Testis (tissue), 5 donors: ENCODE measurements at places on chromosomes 2 and 18. TPM values are rescaled to one million over a fixed set of nuclear protein-coding genes. Genes with fewer than 3 reads are reported as not detected.

The SIX2 gene
- 1.1 TPM for total RNA-seq

The SIX3 gene
- 0.19 TPM for total RNA-seq

GRCh38 chr2:12106440-12107080, 360.1 kb downstream of the LPIN1 start:
- H3K27ac ChIP-seq = no peak overlapping the region
- peaks cover 15% of the 10 kb centered on the region for H3K4me1 ChIP-seq
- no peaks in the 10 kb centered on the region for H3K27me3 ChIP-seq
- no peaks in the 10 kb centered on the region for H3K36me3 ChIP-seq

DNA sequence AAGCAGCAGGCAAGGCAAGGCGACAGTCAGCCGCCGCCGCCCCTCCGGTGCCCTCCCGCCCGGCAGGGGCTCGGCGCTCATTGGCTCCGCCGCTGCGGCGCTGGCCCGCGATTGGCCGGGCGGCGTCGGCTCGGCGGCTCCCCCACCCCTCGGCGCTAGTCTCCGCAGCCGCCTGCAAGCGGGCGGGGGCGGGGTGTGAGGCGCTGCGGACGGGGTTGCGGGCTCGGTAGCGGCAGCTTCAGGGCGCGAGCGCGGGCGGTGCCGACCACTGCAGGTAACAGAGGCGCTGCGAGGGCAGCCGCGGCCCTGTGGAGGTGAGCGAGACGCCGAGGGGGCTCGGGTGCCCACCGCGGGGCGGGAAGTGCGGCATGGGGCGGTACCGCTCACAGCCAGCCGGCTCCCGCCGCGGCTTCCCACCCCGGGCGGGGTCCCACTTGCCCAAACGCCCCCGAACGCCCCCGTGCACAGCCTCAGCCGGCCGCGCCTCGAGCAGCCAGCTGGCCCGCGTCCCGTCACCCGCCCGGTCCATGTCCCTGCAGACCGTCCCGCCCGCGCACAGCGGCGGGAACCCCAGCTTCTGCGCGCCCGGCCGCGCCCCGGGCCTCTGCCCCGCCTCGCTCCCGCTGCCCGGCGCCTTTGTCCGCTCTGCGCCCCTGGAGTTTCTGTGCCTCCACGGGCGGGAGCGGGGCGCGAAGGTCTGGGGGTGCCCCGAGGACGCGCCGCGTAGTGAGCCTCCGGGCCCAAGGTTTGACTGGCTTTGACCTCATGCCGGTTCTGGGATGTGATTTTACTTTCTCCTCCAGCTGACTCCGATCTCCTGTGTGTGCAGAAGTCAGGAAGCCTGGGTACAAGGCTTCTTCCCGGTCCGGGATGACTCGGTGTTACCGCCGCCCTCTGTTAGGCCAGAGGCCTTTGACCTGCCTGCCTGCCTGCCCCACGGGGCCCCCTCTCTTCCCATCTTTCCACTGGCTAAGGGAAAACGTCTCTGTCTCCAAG, at the start of gene SANBR:
Gene SANBR, plus strand, starts transcription at position 158 of the 996 bp plus-strand sequence. CDS start 4,480 bp downstream, outside the sequence.
- H3K27me3 ChIP-seq = no peaks in the 10 kb centered on the region
- H3K4me3 ChIP-seq = peak within 1 kb of the TSS; percentile 85

DNA sequence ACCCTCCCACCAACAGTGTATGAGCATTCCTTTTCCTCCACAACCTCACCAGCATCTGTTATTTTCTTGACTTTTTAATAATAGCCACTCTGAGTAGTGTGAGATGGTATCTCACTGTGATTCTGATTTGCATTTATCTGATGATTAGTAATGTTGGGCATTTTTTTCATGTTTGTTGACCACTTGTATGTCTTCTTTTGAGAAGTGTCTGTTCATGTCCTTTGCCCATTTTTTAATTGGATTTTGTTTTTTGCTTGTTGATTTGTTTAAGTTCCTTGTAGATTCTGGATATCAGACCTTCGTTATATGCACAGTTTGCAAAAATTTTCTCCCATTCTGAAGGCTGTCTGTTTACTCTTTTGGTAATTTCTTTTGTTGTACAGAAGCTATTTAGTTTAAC, 59.1 kb downstream of the SP100 start:
- H3K4me1 ChIP-seq = no peaks in the 10 kb centered on the region
- H3K36me3 ChIP-seq = no peaks in the 10 kb centered on the region
- no peak overlapping the region for H3K4me3 ChIP-seq
- H3K27ac ChIP-seq = no peak overlapping the region

The ABCB6 gene
- total RNA-seq = 47.0 TPM

DNA sequence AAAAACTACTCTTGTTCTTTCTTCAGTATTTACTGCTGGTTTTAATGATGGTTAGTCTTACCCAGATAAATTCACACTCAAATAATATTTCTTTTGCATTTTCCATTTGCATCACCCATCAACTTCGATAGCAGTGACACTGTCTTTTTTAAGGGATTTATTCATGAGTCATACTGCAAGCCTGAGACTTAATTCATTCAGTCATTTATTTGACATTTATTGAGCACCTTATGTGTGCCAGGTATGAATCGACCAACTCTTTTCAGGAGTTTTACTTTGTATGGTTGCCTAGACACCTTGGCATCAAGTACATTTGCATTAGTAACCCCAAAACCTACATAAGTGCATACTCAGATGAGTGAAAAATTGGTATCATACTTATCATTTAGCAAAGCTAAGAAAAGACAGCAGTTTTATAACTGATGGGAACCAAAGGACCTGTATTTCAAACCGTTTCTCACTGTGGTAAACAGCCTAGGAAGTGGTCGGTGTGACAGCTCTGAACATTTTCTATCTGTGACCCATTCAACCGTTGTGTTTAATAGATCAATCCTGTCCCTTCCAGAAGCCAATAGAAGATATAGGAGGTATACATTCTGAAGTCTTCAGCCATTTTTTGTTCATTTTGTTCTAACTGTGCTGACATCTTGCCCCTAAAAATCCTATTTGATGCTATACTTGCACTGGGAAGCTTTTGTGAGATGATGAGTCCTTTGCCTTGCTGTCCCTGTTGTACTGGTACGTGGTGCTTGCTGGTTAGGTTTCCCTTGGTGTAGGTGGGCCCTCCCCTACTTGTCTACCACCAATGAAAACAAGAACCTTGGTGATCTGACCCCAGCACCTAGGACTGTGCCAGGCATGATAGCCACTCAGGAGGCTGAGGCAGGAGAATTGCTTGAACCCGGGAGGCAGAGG, 484.7 kb upstream of the RAB12 start:
- H3K27me3 ChIP-seq = no peaks in the 10 kb centered on the region
- DNase-seq = no peak
- H3K36me3 ChIP-seq = no peaks in the 10 kb centered on the region
- H3K27ac ChIP-seq = no peak overlapping the region

GRCh38 chr18:9946831-9947230, 33.0 kb downstream of the VAPA start:
- no peak overlapping the region for H3K4me3 ChIP-seq
- no peaks in the 10 kb centered on the region for H3K4me1 ChIP-seq
- H3K36me3 ChIP-seq = no peaks in the 10 kb centered on the region

The RNF125 gene
- total RNA-seq = 2.0 TPM

DNA sequence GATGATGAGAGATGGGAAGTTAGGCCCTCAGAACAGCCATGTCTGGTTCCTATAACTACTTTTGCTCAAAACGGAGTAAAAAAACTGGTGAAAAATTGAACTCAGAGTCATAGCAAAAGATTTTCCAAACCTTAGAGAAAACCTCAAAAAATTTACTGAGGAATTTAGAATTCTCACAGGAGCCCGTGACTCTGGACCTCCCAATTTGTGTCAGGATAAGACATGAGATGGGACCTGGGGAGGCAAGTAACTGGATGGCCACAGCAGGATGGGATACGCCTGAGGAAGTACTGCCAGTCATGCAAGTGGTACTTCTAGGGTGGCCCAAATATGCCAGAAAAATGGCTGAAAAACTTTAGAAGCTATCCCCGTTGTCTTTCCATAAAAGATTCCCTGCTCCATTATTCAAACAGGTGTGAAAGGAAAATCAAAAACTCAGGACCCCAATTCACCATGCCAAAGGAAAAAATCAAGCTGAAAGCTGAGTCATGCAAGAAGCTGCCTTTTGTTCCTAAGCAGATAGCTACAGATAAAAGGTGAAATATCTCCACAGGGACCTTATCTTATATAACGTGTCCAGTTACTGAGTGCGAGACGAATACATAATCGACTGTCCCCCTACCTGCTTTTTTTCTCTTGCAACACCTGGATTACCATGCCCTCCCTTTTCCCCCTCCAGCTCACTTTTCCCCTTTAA, 34.1 kb upstream of the LIPG start:
- no peak overlapping the region for H3K27ac ChIP-seq
- no peak overlapping the region for H3K4me3 ChIP-seq
- no peak for DNase-seq
- H3K4me1 ChIP-seq = no peaks in the 10 kb centered on the region
- no peaks in the 10 kb centered on the region for H3K36me3 ChIP-seq
- no peaks in the 10 kb centered on the region for H3K27me3 ChIP-seq

GRCh38 chr2:61111708-61112107, 46.0 kb downstream of the SANBR start:
- no peak overlapping the region for H3K4me3 ChIP-seq
- H3K4me1 ChIP-seq = no peaks in the 10 kb centered on the region
- DNase-seq = no peak
- no peaks in the 10 kb centered on the region for H3K36me3 ChIP-seq
- H3K27me3 ChIP-seq = no peaks in the 10 kb centered on the region
- no peak overlapping the region for H3K27ac ChIP-seq

- H3K4me3 ChIP-seq = no peak overlapping the region
- DNase-seq = no peak
- no peaks in the 10 kb centered on the region for H3K36me3 ChIP-seq
Measured at GRCh38 chr2:8581234-8581561, 100.7 kb upstream of the ID2 start.

The BCL11A gene
- total RNA-seq = 4.1 TPM
